ENCODE measurements at places on chromosomes 6 and 20.

DNA sequence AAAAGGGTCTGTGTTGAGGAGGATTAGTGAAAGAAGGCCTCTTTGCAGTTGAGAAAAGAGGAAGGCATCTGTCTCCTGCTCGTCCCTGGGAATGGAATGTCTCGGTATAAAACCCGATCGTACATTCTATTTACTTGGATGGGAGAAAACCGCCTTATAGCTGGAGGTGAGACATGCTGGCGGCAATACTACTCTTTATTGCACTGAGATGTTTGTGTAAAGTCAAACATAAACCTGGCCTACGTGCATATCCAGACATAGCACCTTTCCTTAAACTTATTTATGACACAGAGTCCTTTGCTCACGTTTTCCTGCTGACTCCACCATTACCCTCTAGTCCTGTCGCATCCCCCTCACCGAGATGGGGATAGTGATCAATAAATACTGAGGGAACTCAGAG lies 4.5 kb downstream of the TDP2 start:
- no peak overlapping the region for H3K27ac ChIP-seq
- no peak for DNase-seq
- H3K4me3 ChIP-seq = no peak overlapping the region
- peaks cover 10% of the 10 kb centered on the region for H3K4me1 ChIP-seq

- no peaks in the 10 kb centered on the region for H3K27me3 ChIP-seq
- H3K4me3 ChIP-seq = no peak overlapping the region
- no peaks in the 10 kb centered on the region for H3K36me3 ChIP-seq
- H3K4me1 ChIP-seq = peaks cover 14% of the 10 kb centered on the region
Measured at GRCh38 chr20:39990692-39991091, 698.3 kb downstream of the MAFB start.

DNA sequence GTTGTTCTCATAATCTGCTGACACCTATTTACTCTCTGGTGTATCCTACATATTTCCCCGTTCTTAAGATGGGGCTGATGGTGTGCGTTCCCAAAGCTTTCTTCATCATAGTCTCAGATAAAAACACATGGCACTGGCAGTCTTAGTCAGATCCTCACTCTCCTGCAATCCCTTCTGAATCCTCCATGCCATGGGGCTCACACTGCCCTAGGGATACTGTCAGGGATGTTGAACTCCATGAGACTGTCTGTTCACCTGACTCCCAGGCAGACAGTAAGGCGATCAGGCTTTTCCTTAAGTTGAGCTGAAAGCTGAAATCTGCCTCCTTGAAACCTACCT lies 76.0 kb downstream of the SLX4IP start:
- no peaks in the 10 kb centered on the region for H3K27me3 ChIP-seq
- H3K4me1 ChIP-seq = peaks cover 40% of the 10 kb centered on the region
- no peaks in the 10 kb centered on the region for H3K36me3 ChIP-seq
- peak overlapping the region; percentile 86 for H3K27ac ChIP-seq

DNA sequence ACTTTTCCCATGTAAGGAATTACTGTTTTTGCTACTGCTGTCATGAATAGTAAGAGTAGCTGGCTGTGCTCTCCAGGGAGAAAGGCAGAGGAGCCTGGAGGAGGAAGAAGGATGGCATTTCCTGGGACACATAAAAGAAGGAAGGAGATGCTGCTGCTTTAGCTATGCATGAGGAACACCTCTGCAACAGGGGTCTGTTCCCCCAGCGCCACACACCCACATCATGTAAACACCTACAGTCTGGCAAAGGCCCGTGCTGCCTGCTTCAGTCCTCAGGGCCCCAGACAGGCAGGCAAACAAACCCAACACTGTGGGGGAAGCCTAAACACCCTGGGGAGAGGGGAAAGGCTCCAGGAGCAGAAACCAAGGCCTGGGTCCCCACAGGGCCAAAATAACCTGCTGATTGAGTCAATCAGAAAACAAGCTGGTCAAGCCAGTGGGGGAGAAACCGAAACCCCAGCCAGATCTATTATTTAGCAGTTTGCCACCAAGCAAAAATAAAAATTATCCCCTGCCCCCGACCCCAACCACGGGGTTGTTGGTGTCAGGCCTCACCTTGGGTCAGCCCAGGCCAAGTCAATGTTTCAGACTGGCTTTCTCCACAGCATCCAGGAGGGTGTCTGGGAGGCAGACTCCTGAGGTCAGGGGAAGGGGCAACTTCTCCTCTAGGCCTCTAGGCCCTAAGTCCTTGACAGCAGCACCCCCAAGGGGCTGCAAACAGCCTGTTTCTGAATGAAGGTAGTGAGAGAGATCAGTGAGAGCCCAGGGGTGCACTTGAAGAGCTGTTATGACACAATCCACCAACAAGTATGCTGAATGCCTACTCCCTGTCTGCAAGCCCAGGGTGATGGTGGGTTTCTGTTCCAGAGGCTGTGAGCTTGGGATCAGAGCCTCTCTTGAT lies 34.6 kb upstream of the SCUBE3 start:
- H3K27ac ChIP-seq = no peak overlapping the region
- H3K4me3 ChIP-seq = no peak overlapping the region
- H3K36me3 ChIP-seq = no peaks in the 10 kb centered on the region
- no peak for DNase-seq
- no peaks in the 10 kb centered on the region for H3K27me3 ChIP-seq

DNA sequence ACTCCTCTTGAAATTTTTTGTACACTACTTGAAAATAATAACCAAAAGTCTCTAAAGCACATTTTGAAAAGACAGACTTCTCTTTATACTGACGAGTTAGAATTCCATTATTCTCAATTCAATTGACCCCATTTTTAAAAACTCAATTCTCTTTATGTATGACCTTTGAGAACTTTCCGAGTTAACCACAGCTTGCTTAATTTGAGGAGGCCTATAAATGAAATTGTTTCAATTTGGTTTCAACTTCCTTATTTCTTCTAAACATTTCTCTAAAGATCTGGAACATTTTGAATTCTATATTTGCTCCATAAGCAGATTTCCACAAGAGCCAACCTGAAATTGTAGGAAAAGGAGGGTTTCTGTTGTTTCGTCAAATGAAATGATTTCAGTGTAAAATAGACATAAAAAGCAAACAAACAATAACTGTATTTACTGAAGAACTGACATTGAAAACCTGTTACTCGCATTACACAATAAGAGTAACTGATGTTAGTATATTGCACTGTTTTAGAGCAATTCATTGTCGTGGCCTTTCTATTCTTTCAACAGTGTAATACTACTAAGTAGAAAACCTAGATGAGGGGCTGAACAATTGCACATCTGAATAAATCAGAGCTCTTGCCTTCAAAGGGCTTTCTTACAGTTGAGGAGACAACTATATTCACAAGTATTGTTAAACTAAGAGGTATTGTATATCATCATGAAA lies 223.6 kb downstream of the HIVEP2 start:
- no peak overlapping the region for H3K27ac ChIP-seq
- peaks cover 10% of the 10 kb centered on the region for H3K4me1 ChIP-seq
- H3K36me3 ChIP-seq = no peaks in the 10 kb centered on the region

- H3K27ac ChIP-seq = no peak overlapping the region
- no peak overlapping the region for H3K4me3 ChIP-seq
- DNase-seq = no peak
- H3K36me3 ChIP-seq = no peaks in the 10 kb centered on the region
- H3K4me1 ChIP-seq = no peaks in the 10 kb centered on the region
- no peaks in the 10 kb centered on the region for H3K27me3 ChIP-seq
Measured at GRCh38 chr20:6169251-6169650, 46.4 kb upstream of the FERMT1 start.

All from esophagus squamous epithelium (tissue), 5 donors.